BJ (cell line): ENCODE measurements at places on chromosomes 11 and 22. TPM values are rescaled to one million over a fixed set of nuclear protein-coding genes. Genes with fewer than 3 reads are reported as not detected.

NDUFV1 gene
- 97.9 and 149 TPM in 2 replicates for polyA plus RNA-seq

ZC3H12C gene
- 5.2 and 5.5 TPM in 2 replicates for polyA plus RNA-seq

LMO1 gene
- polyA plus RNA-seq: not detected in 2 replicates

ACRV1 gene
- 0.22 TPM in 1 of 2 replicates, not detected in the other for polyA plus RNA-seq

CARD16 gene
- polyA plus RNA-seq: 0.87 and 2.6 TPM in 2 replicates

GAL gene
- 2.8 and 3.0 TPM in 2 replicates for polyA plus RNA-seq

GSTT2B gene
- 3.6 and 5.9 TPM in 2 replicates for polyA plus RNA-seq

EHF gene
- polyA plus RNA-seq: not detected in 2 replicates

BAIAP2L2 gene
- 1.2 and 1.3 TPM in 2 replicates for polyA plus RNA-seq

NLRP14 gene
- polyA plus RNA-seq: 0.01 and 0.04 TPM in 2 replicates

DNA sequence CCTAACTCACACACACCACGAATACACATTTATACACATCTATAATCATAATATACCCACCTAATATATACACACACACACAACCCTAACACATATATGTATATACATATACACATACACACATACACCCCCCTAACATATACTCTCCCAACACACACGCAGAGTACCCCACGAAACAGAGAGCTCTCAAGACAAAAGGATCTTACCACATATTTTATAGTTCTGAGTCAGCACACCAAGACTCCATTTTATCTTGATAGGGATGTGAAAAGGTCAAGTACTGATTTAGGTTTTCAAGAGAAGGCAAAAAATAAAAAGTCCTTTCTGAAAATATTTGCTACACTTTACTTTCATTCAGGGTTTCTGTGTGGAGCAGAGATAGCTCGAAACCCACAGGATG, 1207.2 kb downstream of the LRRC4C start:
- DNase-seq: no peak

DNA sequence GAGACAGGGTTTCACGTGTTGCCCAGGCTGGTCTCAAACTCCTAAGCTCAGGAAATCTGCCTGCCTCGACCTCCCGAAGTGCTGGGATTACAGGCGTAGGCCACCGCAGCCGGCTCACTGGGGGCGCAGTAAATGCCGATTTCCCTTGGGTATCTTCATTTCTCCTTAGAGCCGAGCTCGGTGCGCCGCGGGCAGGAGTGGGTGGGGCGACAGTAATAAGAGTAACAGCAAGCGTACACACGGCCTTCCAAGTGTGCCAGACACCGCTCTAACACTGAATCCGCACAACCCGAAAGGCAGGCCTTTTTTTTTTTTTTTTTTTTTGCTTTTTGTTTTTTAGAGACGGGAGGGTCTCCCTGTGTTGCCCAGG, 500 bp upstream of the ADSL start:
- DNase-seq: no peak

- DNase-seq: no peak
These were observed 245.0 kb downstream of the KIRREL3 start for GRCh38 chr11:126755526-126755925.

DNA sequence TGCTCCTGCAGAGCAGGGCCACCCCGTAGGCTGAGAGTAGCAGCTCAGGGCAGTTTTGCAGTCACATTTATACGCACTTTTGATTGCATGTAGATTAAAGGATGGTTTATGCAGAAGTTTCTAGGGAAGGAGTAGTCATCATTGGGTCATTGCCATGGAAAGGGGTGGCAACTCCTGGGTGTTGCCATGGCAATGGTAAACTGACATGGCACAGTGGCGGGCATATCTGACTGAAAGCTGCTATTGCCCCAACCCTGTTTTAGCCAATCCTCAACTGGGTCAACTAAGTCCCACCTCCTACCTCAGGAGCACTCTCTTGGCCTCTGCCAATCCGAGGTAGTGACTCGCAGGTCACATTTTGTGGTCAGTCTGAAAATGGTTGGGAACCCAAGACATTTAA, 2.4 kb upstream of the ARSA start:
- DNase-seq: no peak

DNA sequence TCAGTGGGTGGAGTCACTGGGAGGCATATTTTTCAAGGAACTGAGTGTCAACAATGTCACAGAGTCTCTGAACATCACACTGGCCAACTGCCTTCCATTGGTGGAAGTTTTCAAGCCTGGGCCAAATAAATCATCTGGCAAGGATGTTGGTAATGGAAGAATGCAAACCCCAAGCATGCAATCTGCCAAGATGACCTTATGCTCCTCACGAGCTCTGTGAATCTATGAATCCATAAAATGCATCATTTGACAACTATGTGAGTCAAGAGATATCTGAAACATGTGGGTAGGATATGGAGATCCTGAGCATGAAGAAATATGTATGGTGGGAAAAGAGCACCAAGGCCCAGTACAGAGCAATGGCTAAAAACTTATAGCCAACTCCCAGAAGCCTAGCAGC, 122.2 kb downstream of the PLEKHA7 start:
- peak; percentile 60 for DNase-seq

GRCh38 chr22:17772958-17773605, 1.2 kb downstream of the BID start:
- no peak for DNase-seq

DNA sequence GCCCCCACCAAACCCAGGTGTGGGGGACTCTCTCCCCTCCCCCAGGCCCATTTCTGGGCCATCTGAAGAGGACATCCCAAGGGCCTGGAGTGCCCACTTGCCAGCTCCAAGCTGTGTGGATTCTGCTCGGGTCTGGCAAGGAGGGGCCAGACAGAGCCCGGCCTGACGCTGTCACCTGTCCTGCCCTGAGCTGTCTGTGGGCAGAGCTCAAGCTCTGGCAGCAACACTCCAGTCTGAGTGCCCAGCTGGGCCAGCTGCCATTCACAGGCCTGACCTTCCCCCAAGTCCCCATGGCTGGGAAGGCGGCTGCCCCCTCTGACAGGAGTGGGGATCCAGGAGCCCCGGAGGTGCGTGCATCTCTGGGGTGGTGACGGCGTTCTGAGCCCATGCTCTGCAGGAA, 6.2 kb upstream of the PIM3 start:
- no peak for DNase-seq

GRCh38 chr11:69939551-69940245, 120.5 kb upstream of the FGF3 start:
- no peak for DNase-seq

DNA sequence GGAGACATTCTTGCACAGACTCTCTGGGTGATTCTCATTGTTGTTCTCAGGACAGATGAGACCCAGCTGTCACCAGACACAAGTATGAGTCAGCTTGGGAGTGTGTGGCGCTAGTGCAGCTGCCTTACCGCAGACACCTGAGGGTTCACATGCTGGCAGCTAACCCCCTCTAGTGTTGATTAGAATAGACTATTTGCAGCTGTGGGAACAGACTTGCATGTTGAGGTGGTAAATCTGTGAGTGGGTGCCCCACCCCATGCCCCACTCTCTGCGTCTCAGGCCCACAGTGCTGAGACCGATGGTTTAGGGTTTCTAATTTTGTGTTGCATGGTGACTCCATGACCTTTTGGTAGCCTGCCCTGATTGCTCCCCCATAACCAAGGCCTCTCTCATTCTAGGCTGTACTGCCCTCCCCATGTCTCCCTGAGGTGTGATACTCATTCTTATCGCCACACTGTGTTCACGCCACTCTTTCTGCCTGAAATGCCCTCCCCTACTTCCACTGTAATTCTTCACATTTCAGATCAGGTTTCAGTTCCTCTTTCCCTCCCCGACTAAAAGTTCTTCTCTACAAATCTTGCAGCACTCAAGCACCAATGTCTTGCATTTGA, 73.7 kb upstream of the KIRREL3 start:
- DNase-seq: peak; percentile 45

DNA sequence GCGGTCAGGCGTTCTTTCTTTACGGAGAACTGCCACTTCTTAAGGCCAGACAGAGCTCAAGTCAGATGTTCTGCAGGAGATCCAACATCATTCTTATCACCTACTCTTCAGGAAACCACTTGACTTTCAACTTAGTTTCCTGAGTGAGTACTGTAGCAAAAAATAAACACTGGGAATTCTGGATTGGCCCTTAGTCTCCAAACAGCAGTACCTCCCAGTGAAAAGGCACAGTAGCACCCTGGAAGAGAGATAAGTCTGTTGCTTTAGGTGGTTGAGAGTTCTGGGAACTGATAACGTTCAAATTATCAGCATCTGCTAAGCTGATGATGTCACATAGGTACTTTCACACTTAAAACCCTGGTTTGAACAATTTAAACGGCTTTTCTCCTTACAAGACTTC, 971.8 kb upstream of the TENM4 start:
- DNase-seq: no peak

DNA sequence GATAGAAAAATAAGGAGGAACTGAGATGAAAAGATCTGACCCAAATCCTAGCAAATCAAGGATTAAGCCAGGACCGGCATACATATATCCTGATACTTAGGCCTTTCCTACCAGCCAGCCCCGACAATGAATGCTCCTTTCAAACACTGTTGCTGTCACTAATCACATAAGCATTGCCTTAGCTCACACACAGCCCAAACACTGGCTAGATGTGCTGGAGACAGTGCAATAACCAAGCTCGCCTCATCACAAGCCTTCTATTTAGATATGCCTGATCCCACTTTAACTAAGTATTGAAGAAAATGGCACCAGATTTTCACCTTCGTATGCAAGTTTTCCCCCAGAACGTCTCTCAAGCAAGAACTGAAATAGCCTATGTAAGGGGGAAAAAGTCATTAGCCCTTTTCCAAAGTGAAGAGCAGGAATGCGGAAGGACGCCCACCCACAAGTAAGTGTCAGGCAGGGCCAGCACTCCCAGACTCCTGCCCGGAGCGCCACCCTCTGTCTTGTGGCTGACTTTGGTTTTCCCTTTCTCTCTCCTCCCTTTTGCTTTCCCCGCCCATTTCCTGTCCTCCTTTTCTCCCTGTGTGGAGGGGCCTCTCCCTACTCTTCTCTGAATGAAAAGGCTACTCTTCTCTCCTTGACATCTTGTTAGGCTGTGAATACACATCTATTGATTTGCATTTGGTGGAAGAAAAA, 8.9 kb upstream of the OPCML start:
- DNase-seq: no peak

DNA sequence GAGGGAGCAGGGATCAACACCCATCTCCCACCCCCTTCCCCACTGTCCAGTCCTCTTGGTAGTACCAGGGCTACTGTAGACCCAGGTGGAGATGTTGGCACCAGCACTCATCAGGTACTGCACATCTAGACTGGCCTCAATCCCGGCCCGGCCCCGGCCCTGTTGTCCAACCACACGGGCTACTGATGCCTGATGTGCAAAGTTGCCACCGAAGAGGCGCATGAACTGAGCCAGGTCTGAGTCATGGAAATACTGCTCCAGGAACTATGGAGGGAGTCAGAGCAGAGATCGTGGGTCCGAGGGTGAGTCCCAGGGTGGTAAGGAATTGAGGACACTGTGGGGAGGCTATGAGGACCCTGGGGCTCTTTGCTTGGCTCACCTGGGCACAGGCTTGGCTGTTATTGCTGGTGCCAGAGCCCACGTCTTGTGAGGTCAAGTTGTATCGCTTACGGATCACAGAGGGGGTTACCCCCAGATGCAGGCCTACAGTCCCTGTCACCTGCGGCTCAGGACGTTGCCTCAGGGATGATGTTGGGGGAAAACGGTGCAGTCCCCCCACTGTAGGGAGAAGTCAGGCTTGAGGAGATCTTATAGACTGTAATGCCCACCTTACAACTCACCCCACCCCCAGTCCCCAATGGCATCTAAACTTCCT, 2.5 kb downstream of the TPP1 start:
- no peak for DNase-seq

- no peak for DNase-seq
These were observed 523 bp upstream of the ARHGAP42 start for GRCh38 chr11:100686476-100687053.

GRCh38 chr22:49693848-49694247, 133.8 kb downstream of the BRD1 start:
- no peak for DNase-seq

DNA sequence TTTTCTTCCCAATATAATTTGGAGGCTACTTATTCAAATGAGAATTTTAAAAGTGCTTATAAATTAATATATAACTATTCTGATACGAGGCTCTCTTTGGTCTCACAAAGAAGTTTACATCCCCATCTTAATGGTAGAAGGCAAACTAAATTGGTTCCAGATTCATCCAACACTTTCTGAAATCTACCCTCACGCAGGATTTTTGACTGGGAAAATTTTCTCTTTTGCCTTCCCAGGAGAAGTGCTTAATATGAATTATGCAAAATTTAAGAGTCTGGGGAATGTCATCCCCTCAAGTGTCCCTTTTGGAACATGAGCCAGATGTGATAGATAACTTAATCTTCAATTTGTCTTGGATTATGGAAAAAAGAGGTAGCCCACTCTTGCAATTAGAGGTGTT, at the start of gene OR4C11:
Gene OR4C11, minus strand, starts transcription at position 101 of the 400 bp plus-strand sequence. CDS start 3,272 bp downstream, outside the sequence.
- no peak for DNase-seq

DNA sequence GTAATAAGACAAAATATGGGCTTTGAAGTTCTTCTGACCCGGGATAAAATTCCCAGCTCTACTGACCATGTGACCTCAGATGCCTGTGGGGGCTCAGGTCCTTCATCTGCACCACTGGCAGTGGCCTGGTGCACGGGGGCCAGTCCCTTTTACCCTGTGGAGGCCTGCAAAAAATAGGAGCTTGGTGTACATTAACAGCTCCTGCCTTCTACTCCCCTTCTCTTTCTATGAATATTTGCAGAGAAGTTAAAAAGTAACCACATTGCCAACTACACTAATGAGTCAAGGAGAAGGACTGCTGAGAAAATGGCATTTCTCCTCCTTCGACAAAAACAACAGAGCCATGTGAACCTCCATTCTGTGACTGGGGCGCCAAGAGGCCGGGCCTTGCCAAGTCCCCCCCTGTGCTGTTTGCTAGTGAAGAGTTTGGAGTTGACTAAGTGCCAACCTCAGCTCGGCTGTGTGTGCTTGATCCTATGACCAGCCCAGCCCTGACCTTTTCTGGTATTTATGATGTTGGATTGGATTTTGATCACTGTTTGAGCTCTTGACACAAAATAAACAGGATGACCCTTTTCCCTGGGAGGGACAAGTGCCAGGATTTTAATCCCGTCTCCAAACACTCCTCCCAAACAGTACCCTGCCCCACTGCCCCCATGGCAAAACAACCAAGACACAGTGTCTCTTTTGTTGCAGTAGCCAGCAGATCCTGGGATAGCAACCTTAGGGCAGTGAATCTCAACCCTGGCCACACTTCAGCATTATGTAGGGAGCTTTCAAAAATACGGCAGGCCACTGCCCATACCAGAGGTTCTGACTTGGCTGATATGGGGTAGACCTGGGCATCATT, 380.1 kb downstream of the LARGE1 start:
- DNase-seq: no peak
